Hematopoietic multipotent progenitor cell treated with erythropoietin and hydrocortisone succinate and interleukin-3 and kit ligand, for 6 days (in vitro differentiated cells): ENCODE measurements at places on chromosomes 12 and 14.

- DNase-seq = no peak
Measured at GRCh38 chr14:73740618-73741326, 26.6 kb upstream of the PNMA1 start.

DNA sequence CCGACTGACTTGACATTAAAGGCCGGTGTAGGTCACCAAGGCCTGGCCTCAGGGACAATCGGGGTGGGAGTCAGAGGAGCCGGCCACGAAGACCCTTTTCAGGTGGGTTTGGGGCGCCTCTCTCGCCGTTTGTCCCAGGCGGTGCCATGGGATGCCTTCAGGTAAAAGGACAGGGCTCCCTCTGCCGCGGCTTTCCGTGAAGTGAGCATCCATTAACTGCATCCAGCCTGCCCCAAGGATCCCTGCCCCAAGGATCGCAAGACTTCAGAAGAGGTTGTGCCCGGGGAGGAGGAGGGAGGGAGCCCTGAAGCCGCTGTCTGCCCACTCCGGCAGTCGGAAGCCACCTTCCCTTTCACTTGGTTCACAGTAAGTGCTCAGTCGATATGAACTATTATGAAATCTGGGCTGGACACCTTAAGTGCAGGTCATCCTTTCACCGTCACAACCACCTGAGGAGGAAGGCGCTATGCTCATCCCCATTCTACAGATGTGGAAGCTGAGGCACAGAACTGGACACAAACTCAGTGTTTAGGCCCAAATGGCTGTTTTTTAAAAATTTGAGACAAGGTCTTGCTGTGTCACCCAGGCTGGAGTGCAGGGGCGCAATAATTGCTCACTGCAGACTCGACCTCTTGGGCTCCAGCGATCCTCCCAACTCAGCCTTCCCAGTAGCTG, 964 bp downstream of the SDS start:
- DNase-seq = no peak

- no peak for DNase-seq
Measured at GRCh38 chr14:72256055-72256454, 323.8 kb downstream of the RGS6 start.

GRCh38 chr14:68683326-68683725, 109.5 kb downstream of the ZFP36L1 start:
- DNase-seq = no peak

GRCh38 chr12:74539765-74540526, 2.3 kb downstream of the ATXN7L3B start:
- peak; percentile 32 for DNase-seq

DNA sequence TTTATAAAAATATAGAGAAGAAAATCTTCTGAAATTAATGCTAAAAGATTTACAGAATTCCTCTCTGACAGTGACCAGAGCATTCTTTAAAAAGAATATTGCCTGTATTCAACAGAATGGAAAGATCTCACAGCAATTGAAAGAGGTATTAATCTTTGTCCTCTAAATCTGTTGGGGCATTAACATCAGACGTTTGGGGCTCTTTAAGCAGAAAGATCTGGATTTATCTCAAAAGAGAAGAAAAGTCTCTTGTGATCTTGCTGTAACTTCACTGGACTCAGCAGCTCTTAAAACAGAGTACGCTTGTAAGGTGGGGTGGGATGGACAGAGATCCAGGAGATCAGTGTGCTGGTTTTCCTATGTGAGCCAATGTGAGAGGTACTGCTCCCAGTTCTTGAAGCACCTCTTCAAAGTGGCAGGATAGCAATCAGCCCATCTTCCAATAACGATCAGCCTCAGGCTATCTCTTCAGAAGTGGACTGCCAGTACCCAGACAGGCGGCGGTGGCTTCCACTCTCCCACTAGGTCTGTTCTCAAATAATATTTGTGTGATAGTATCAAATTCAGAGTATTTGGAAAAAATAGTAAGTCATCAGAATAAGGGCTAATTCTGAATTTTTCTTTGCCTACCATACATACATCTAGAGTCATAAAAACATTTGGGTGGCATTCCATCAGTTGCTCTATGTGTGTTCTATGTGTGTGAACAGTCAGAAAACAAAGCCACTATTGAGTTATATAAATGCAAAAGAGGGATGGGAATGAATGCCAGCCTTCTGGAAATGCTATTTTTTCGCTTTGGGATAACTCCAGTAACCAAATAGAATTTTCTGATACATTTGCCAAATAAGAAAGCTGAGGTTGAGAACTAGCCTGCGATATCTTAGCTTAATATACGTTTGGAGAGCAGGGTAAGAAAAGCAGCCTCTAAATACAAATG, 237.4 kb upstream of the RGS6 start:
- DNase-seq = no peak

DNA sequence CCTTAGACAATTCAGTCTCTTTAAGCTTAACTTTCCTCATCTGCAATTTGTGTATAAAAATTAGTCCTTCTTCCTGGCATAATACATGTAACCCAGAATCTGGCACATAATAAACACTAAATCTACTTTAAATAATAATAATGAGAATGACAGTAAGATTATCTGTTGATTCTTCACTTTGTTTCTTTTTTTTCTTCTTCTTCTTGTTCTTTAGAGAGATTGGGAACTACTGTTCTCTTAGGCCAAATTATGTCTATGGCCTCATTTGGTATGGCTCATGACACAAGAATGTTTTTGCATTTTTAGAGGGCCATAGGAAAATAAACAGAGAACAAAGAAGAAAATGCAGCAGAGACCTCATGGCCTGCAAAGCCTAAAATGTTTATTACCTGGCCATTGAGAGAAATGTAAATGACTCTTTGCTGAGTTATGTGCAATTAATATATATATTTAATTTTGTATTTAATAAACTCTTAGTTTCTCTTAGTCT, 275.8 kb downstream of the SLC6A15 start:
- no peak for DNase-seq
